NCI-H2227 treated with DMSO at 0.1 percent for 48 hours (cell line): ENCODE measurements at places on chromosomes 13 and 19.

GRCh38 chr19:38698225-38699026, 45.8 kb downstream of the CAPN12 start:
- no peak for DNase-seq

- DNase-seq, result no peak
These were observed 37.2 kb upstream of the MATK start for GRCh38 chr19:3823350-3823713.

- no peak for DNase-seq
These were observed 562.1 kb downstream of the TBC1D4 start for GRCh38 chr13:74919914-74920313.

- DNase-seq, result no peak
These were observed 489 bp downstream of the CCNE1 start for GRCh38 chr19:29812080-29812880.

GRCh38 chr13:19791953-19792537, 9.3 kb upstream of the PSPC1 start:
- no peak for DNase-seq

DNA sequence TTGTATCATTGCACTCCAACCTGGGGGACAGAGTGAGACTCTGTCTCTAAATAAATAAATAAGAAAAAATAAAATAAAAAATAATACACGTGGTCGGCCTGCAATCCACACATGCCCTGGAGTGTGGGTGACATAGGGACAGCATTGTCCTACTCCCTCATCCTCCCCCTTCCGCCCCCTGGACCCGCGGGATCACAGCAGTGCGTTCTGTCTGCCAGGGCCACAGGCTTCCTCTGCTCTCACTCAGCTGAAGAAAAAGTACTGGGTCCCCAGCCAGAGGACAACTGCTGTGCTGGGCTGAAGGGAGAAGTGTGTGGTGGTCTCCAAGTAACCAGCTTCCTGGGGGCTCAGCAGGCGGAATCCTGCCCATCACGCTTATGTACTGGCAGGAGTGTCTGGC, 6.3 kb downstream of the BCAT2 start:
- DNase-seq, result no peak

DNA sequence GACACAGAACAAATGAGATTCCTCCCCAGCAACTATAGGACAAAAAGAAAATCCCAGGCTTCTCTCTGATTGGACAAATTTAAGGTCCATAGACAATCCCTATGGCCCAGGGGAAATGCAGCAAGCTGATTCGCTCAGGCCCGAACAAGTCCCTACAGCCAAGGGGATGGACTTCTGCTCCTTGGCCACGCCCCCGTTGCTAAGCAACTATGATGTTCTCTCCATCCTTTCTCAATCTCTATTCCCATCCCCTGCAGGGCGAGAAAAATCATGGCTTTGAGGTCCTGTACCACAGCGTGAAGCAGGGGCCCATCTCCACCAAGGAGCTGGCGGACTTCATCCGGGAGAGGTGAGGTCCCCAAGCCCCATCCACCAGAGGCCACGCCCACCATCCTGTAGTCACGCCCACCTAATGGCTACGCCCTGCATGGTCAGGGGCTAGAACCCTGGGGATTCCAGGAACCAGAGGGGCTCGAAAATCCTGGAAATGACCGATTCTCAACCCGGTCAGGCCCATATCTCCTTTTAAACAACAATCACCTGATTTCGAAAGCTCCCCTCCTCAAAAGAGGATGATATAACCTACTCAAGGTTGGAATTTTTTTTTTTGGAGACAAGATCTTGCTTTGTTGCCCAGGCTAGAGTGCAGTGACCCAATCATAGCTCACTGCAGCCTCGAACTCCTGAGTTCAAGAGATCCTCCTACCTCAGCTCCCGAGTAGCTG, 11.4 kb downstream of the FCHO1 start:
- DNase-seq, result peak; percentile 32

GRCh38 chr19:29904017-29904416, 38.0 kb upstream of the URI1 start:
- DNase-seq, result no peak

- DNase-seq, result no peak
These were observed 102.5 kb downstream of the URI1 start for GRCh38 chr19:30044273-30045248.

DNA sequence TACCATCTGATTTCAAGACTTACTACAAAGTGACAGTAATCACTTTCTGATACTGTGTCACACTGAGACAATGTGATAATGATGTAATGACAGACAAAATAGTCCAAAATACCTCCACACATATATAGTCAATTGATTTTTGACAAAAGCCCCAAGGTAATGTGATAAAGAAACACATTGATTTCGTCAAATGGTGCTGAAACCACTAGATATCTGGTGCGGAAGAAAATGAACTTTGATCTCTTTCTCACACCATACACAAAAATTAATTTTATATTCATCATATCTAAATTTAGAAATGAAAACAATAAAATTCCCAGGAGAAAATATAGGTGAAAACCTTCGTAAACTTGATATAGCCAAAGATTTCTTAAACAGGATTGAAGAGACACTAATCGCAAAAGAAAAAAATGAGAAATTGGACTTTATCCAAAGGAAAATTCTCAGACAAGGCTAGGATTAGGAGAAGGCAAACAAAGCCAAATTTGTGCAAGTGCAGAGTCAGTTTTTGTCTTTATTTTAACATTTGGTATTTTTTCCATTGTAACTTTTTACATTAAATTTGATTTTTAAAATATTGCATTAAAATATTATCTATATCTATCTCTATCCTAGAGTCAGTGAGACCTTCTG, 739.9 kb downstream of the DIAPH3 start:
- DNase-seq, result no peak

- DNase-seq, result no peak
These were observed 5.2 kb downstream of the FAAP24 start for GRCh38 chr19:32977280-32977679.
